ENCODE measurements at places on chromosomes 1 and 21.

- DNase-seq, result no peak
Observed at GRCh38 chr21:31917108-31917507, 44.3 kb downstream of the HUNK start.

DNA sequence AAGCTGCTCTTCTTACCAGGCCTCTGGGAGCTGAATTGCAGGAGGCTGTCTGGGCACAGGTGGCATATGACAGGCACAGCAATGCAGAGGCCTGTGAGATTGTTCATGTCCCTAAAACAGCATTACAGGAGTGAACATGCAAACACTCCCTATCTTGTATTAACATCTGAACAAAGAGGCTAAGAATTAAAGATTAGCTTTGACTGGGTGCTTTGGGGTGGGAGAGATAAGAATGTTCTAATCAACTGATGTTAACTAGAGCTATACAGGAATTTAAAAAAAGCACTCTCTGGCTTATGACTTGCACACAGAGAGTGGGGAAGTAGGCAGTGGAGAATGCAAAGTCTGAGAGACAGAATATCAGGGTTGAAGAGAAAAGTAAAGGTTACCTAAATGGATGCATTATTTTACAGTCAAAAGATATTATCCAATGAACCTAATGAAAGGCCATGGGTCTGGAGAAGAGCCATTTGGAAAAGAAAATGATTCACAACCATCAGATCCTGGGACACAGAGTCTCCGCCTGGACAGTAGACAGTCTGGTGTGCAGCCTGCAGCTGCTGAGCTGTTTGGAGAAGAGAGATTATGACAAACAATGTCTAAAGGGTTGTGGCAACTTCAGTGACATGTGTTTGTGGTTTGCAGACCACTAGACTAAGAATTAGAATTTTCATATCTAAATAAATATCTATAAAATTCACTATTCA lies 20.2 kb downstream of the DPT start:
- DNase-seq, result no peak

DNA sequence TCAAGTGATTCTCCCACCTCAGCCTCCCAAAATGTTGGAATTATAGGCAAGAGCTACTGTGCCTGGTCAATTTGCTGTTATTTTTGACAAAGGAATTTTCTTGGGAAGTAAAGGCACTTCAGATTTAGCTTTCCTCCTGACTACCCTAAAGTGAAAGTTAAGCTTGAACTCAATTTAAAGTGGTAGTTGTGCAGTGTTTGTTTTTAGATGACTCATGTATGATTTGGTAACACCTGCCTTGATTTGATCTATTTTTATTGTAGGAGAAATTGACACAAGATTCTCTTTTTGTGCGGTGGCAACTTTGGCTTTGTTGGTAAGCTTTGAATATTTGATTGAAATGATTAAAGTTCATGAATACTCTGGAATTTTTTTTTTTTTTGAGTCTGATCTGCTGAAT lies 5.0 kb downstream of the RABGGTB start:
- no peak for DNase-seq

DNA sequence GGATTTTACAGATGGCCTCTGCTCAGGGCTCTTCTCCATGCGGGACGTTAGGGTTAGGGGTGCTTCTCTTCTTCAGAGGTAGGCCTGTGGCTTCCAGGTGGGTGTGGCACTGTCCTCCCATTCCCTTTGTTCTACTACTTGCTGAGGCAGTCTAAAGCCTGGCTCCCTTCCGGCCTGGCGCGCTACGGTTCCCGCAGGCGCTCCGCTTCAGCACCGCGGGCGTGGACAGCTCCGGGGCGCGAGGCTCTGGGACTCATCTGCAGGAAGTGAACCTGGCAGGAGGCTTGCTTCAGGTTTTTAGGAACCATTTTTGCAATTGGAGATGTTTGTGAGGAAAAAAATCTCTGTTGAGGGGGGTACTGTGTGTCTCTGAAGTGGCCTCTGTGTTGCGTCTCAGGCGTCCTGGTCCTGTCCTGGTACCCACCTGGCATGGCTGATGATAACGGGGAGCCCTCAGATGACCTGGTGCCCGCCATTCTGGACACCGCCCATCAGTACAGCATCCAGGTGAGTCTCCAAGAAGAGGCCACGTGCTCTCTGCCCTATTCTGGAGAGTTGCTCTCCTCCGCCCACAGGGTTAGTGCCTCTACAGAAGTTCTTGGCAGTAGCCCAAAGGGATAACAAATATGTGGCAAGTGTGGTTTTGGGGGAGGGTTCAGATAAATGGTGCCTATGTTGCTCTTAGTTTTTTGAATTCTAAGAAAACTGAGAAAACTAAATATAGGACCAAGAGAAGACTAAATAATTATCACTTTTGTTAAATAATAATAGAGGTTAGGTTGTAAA lies 1.9 kb downstream of the MANEAL start:
- DNase-seq, result no peak

GRCh38 chr1:6185635-6186382 lies 5.7 kb upstream of the CHD5 start:
- no peak for DNase-seq

- DNase-seq, result no peak
Observed at GRCh38 chr1:115890580-115890979, 49.7 kb upstream of the NHLH2 start.

GRCh38 chr1:43866201-43866600 lies 67.4 kb upstream of the ARTN start:
- DNase-seq, result no peak

Measured in left renal cortex interstitium (tissue), 4 donors.